NCI-H526 (cell line): ENCODE measurements at places on chromosomes 1 and 21.

GRCh38 chr1:115969509-115969908, 6.8 kb upstream of the SLC22A15 start:
- DNase-seq: peak; percentile 50

GRCh38 chr21:37220433-37220980, 46.6 kb downstream of the VPS26C start:
- DNase-seq: no peak

GRCh38 chr1:6657138-6657537, 32.5 kb downstream of the THAP3 start:
- no peak for DNase-seq

DNA sequence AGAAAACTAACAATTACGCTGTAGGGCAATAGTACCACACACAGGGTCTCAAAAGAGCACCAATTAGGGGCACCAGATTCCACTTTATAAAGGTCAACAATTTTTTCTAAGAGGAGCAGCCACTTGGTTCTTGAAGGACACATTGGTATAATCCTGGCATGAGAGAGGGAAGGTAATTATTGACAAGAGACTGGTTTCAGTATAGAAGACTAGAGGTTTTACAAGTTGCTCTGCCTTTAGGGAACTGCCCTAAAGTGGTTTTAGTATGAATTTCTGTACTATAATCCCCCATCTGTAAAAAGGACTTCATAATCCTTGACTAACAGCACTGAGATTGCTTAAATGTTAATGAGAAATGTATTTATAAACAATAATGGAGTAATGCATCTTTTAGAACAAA, 648.5 kb upstream of the PTBP2 start:
- no peak for DNase-seq

GRCh38 chr21:16007943-16008342, 278.2 kb downstream of the USP25 start:
- DNase-seq: no peak

DNA sequence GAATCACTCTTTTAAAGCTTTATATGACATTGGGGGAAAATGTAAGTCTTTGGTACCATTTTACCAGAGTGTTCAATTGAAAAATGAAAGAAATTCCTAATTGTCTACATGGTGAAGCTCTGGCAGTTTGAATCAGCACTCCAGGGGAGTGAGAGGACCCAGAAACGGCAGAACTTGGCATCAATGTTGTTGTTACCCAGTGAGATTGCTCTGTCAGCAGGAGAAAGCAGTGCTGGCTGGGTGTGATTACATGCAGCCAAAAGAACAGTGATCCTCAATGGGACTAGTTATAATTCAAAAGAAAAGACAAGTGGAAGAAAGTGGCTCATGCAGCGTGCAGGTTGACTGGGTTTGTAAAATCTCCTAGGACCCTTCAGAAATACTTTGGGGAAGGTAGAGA, 206.4 kb downstream of the PTPRC start:
- no peak for DNase-seq

DNA sequence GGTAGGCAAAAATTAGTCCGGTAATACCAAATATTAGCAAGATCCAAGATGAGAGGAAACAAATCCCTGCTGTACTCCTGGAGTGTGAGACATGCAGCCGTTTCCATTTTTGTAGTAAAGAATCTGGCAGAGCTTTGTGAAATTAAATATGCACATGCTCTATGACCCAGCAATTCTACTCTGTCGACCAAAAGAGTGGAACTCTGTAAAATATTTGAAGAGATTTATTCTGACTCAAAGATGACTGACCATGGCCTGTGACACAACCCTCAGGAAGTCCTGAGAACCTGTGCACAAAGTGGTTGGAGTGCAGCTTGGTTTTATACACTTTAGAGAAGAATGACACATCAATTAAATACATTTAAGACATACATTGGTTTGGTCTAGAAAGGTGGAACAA, 16.2 kb downstream of the HAX1 start:
- DNase-seq: no peak

DNA sequence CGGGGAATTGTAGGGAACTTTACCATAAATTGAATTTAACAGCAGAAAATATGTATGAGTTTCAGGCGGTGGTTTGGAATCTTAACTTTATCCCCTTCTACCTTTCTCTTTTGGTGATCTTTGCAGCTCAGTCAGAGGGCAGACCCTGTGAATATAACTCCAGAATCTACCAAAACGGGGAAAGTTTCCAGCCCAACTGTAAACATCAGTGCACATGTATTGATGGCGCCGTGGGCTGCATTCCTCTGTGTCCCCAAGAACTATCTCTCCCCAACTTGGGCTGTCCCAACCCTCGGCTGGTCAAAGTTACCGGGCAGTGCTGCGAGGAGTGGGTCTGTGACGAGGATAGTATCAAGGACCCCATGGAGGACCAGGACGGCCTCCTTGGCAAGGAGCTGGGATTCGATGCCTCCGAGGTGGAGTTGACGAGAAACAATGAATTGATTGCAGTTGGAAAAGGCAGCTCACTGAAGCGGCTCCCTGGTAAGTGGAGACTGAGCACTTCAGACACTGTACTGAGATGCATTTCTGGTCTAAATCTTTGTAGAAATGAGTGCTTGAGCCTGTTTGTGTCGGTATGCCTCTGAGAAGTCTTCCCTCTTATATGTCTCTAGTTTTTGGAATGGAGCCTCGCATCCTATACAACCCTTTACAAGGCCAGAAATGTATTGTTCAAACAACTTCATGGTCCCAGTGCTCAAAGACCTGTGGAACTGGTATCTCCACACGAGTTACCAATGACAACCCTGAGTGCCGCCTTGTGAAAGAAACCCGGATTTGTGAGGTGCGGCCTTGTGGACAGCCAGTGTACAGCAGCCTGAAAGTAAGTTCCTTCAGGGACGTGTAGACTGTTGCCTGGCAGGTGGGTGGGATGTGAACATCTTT, 1.5 kb downstream of the CCN1 start:
- peak; percentile 24 for DNase-seq

GRCh38 chr1:66154394-66154793, 361.7 kb downstream of the PDE4B start:
- no peak for DNase-seq

- no peak for DNase-seq
Observed at GRCh38 chr1:186618401-186619170, 61.6 kb downstream of the PTGS2 start.

DNA sequence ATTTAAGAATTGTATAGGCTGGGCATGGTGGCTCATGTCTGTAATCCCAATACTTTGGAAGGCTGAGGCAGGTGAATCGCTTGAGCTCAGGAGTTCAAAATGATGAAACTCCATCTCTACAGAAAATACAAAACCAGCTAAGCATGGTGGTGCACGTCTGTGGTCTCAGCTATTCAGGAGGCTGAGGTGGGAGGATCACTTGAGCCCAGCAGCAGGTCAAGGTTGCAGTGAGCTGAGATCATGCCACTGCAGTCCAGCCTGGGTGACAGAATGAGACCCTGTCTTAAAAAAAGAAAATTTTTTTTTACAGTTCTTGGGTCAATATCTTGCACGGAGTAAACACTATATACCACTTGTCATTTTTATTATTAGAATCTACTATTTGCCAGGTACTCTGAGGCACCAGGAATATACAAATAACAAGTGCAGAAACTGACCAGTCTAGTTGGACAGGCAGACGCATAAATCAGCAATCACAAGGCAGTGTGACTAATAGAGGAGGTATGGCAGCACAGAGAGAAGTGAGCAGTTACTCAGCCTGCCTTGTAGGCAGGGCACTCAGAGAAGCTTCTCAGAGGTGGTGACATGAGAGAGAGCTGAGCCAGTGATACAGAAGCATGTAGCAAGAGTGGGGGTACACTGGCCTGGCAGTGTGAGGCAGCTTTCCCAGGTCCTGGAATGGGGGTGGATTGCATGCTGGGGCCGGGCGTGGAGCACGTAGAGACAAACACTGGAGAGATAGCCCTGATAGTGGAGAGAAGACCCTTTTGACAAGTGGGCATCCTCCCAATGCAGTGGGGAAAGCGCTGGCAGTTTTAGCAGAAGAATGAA, 8.0 kb downstream of the PHLDA3 start:
- DNase-seq: no peak

DNA sequence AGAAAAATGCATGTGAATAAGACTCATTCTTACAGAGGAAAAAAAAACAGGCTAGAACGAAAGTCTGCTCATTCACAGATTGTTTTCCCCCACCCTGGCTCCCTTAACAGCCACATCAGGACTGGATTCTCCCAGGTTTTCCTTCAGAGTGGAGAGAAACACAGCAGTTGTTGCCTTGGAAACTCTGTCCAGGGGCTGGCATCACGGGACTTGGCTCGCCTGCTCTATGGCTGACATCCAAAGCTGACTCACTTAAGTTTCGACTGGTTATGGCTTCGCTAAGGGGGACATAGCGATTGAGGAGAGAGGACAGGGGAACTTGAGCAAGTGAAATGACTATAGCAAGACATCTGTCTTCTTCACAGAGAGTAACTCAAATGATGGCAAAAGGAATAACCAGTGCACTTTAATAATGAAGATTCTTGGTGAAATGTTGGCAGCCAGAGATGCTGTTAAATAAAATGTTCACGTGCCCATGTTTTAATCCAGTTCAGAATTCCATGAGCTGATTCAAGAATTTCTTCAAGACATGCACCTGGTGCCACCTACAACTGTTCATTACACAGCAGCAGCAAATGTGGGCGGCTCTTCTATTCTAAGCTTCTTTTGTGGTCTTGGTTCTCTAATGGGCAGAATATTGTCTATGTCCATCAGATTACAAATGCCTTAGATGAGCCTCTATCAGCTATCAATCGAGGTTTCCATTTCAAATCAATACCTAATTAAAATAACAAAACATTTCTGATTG, 21.8 kb downstream of the MIS18A start:
- DNase-seq: no peak

GRCh38 chr21:31888936-31889371, 16.1 kb downstream of the HUNK start:
- no peak for DNase-seq

DNA sequence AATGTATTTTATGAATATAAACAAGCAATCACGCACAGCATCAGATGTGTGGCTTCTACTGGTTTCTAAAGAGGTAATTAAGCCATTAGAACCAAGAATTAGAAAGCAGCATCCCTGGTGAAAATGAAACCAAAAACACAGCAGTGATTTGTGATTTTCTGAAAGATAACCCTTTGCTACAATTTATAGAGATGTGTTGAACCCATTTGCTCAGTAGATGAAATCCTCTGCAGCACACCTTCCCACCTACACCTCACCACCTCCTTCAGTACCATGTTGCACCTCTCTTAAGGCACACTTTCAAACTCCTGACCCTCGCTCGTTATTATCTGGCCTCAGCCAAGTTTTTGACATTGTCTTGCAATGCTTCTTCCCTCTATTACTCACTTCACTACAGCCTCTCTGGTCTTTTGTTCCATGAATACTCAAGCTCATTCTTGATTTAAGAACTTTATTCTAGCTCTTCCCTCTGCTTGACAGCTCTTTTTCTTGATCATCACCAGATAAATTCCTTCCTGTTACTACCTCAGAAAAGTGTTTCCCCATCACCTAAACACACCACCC, 38.6 kb downstream of the NSL1 start:
- no peak for DNase-seq

- no peak for DNase-seq
Observed at GRCh38 chr1:58741678-58742553, 41.9 kb downstream of the JUN start.

GRCh38 chr21:39183272-39184049, at the start of gene PSMG1:
Gene PSMG1 (minus strand): TSS chr21:39183451. CDS start chr21:39183385, 66 bp downstream.
- DNase-seq: peak; percentile 97

GRCh38 chr1:223742856-223743517, 30.6 kb downstream of the CAPN2 start:
- DNase-seq: no peak

- peak; percentile 57 for DNase-seq
Observed at GRCh38 chr1:235513495-235514366, 9.5 kb upstream of the B3GALNT2 start.

DNA sequence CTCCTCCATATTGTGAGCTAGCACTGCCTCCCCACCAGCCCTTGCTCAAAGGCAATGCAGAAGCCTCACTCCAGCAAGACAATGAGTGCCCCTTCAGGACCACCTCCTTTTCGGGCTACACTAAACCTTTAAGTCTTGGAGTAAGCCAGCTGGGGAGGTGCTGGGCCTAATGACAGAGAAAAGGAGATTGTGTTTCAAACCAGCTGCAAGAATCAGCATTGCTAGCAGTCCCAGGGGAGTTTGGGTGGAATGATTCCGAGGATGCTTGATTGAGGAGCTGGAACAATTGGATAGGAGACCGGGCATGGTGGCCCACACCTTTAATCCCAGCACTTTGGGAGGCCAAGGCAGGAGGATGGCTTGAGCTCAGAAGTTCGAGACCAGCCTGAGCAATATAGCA, 54.1 kb upstream of the GPR37L1 start:
- DNase-seq: no peak

DNA sequence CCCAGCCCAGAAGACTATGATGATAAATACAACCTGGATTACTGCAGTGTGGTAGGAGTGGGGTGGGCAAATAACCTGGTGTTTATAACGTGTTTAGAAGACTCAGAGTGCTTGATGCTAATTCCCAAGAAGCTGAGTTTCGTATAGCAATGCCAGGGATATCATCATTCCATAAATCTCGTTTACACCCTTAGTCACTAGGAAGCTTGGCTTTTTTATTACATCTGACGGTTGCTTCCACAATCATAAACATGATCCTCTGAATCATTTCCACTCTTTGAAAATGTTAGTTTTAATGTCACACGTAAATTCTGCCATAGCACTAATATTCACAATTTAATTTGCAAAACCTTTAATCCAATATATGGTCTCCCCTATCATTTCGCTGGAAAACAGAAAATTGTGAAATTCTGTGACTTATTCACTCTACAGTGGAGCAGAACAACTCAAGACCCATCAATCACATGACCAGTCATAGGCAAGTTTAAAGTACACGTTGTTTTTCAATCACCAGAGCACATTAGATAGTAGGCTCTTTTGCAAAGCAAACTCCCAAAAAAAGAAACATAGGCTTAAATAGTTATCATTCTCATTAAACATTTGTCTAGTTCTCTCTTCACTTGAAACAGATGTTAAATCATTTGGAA, 321.0 kb downstream of the LTN1 start:
- DNase-seq: no peak

GRCh38 chr1:70318191-70318590, 36.3 kb downstream of the ANKRD13C start:
- no peak for DNase-seq

DNA sequence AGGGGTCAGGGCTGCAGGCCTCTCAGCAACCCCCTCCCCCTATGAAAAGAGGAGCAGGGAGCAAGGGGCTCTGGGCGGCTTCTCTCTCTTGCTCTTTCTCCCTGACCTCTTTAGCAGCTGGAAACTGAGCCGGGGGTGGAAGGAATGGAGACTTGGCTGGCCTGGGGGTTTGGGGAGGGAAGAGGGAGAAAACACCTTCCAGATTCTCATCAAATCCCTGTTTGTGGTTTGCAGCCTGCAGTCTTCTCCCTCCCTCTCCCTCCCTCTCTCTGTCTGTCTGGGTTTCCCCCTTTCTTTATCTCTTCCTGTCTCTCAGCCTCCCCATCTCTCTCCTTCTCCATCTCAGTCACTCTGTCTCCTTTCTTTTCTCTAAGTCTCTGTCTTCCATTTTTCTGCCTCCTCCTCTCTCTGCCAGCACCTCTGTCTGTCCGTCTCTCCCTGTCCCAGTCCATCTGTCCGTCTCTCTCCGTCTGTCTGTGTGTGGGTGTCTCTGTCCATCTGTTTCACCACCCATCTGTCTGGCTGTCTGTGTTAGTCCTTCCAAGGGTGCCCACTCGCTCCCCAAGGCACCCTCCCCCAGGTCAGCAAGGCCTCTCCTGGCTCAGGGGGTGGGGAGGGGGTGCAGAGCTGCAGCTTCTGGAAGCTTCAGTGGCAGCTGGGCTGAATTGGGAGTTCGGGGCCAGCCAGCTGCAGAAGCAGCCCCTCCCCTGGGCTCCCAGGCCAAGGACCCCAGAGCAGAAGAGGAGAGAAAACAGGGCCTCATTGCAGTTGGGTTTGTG, 6.2 kb downstream of the AHDC1 start:
- no peak for DNase-seq

GRCh38 chr1:91031081-91031480, 9.2 kb upstream of the ZNF644 start:
- no peak for DNase-seq
